Activated CD4-positive, alpha-beta T cell treated with anti-CD3 and anti-CD28 coated beads for 1 hour (primary cell): ENCODE measurements at places on chromosomes 16 and 17.

DNA sequence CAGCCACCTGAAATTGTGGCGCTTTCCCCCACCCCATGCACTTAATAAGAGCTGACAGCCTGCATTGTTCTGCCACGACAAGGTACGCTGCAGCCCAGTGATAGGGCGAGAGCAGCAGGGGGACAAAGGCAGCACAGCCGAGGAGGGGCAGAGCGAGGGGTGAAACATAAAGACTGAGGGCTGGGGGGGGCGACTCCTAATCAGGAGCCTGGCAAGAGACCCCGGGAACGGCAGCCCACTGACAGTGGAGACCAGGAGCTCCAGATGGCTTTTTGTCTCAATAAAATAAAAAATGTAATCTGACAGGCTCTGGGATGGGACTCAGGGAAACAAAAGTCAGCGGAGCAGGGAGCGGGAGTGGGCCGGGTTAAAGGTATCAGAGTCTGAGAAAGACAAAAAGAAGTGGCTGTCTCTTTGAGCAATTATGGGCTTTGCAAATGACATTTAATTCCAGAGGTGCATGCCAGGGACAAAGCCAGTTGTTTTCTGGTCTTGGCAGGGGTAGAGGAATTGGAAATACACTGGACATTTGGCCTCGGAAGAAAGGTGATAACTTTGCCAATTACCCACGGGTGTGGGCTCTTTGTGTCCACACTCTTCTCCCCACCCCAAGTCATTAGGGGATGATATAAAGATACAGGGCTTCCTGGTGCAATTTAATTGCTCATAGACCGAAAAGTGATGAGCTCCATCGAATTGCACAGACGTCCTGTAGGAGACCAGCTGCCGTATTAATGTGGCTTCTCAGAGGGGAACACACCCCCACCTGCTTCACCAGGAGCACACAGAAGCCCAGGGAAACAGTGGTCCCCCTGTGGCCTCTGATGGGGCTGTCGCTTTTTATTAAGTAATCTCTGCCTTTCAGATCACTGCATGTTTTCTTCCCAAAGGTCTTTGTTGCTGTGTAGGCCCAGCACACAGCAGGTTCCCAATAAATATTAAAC is 17.6 kb upstream of the CCDC182 start:
- DNase-seq, result no peak

DNA sequence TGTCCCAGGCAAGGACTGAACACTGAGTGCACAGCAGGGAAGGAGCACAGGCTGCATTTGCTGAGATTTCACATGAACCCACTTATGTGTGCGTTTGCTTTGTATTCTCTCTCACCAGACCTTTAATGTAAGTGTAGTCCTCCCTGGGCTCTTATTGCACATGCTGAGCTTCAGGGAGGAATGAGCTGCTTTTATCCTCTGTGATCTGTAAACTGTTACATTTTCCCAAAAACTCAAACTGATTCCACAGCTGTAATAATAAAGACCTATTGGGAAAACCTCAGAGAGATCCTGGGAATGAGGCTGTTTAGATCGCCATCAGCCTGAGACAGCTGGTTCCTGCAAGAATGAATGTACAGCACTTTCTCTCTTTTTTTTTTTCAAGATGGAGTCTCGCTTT is 53.6 kb upstream of the ADORA2B start:
- DNase-seq, result no peak

- DNase-seq, result no peak
Measured at GRCh38 chr16:56547949-56548567, 16.8 kb upstream of the MT4 start.

DNA sequence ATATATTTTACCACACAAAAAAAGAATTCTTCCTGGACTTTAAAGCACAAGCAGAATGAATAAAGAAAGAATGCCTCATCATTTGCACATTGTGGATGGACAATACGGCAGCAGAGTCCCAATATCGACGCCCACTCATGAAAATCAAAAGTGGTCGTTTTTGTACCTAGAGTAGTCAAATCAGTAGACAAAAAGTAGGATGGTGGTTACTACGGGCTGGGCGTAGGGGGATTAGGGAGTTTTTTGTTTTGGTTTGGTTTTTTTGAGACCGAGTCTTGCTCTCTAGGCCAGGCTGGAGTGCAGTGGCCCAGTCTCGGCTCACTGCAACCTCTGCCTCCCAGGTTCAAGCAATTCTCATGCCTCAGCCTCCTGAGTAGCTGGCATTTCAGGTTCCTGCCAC is 8.6 kb upstream of the CENPV start:
- DNase-seq, result no peak

DNA sequence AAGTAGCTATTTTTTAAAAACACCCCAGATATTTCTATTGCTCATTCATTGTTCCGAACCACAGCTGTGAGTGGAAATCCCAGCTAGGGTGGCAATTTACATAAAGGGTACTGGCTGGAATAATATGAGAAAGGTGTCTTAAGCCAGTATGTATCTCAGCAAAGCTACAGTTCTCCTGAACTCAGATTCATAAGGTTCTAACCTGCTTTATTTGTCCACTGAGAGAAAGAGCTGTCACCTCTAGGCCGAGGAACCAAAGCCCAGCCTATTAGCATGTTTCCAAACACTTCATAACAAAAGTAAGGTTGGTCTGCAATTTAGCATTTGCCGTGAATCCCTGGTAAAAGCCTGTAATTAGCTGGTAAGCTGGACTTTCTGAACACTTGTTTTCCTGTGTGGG is 57.0 kb upstream of the CLEC19A start:
- no peak for DNase-seq

- peak; percentile 35 for DNase-seq
Measured at GRCh38 chr17:1203111-1203966, 23.6 kb upstream of the ABR start.

DNA sequence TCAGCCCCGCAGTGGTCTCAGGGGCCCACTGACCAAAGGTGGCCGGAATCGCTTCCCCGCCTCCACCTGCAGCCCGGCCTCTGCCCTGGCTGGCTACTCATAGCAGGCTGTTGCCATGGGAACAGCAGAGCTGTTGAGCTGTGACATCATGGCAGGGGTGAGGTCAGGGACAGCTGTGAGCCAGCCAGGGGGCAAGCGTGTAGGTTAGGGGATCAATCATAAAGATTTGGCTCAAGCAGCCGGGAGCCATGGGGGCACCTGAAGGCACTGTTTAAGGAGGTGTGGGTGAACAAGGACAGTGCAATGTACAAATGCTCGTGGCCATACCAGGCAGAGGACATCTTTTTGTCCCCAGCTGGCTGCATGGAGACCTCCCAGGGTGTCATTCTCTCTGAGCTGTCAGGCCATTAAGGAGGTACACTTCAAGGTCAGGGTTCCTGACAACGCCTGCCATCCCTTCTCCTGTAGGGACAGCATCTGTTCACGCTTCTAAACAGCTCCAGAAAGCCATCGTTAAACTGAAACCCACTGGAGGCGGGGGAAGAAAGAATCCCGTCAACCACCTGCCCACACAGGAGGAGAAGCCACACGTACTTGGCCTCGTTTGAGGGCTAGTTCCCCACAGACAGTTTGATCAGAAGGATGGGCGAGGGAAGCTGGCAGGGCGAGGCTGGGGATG is at the start of gene CEP295NL:
Gene CEP295NL, minus strand, starts transcription at position 101 of the 679 bp plus-strand sequence. CDS start 1,373 bp downstream, outside the sequence.
- DNase-seq, result no peak

- no peak for DNase-seq
Measured at GRCh38 chr17:28720247-28720996, 637 bp downstream of the RPL23A start.

DNA sequence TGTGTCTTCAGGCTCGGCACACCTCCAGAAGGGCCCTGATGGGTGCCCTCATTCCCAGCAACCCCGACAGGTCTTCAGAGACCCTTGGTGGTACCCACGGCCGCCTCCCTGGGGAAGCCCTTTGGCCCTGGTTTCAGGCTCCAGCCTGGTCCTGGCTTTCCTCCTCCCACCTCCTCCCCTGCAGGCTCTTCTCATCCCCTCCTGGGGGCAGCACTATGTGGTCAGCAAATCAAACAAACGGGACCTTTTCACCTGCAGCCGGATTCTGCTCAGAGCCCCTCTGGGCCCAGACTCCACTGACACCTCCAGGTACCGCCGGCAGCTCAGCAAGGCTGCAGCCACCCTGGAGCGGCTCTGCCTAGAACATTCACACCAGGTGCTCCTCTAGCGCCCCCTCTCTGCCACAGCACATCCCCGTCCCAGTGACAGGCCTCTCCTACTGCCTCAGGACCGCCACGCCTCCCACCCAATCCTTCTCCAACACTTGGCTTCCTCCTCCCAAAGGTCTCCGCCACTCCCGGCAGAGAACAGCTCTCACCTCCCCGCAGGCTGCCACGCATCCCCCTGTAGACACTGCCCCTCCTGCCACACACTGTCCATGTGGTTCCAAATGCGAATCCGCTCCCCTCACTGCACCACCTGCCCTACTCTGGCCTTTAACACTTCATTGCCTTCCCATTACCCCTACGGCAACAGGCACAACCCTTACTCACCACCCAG is 12.0 kb downstream of the CORO7 start:
- DNase-seq, result no peak

DNA sequence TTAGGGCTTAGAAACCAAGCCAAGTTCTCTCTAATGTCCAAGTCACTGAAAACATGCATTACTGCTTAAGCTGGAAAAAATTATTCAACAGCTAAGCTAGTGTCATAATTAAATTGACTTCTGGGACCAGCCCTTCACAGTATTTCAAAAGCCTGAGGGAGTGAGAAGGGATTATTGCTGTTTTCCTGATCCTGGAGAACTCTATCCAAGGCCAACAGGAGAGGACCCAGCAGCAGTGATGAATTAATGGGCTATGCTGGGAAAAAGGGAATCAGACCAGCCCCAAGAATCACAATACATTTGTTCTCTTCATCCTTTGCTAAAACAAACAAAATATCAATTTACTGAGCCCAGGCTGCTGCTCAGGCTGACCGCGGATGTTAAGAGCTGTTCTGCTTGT is 34.5 kb upstream of the CLEC3A start:
- DNase-seq, result no peak

DNA sequence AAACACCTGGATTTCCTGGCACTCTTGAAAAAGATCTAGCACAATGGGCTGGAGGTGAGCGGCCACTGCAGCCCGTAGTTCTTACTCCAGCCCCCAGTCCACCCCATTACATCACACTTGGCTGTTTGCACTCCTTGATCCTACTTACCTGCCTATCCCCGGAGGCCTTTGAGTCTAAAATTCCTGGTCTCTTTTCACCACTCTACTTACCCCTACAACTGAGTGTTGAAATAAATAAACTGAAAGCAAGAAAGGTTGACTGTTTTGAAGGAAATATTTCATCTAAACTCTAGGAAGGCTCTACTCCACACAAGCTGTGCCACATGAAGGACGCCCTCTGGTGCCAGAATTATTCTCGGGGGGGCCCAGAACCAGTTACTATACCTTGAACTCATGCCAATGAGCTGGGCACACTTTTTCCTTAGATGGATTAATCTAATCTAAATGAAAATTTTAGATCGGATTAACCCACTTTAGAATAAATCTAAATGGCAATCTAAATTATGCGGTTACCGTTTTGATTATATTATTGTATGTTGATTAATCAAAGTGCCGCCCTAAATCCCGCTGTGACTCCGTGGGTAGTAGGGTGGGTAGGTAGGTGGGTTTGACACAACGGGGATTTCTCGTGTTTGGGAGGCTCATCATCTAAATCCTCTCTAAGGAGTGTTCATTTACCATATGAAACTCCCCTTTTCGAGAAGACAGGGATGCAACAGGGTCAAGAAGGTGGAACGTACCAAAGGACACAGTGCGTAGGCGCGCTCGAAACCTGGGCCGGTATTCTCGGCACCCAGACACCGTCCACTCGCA is 651 bp upstream of the EIF1 start:
- no peak for DNase-seq

DNA sequence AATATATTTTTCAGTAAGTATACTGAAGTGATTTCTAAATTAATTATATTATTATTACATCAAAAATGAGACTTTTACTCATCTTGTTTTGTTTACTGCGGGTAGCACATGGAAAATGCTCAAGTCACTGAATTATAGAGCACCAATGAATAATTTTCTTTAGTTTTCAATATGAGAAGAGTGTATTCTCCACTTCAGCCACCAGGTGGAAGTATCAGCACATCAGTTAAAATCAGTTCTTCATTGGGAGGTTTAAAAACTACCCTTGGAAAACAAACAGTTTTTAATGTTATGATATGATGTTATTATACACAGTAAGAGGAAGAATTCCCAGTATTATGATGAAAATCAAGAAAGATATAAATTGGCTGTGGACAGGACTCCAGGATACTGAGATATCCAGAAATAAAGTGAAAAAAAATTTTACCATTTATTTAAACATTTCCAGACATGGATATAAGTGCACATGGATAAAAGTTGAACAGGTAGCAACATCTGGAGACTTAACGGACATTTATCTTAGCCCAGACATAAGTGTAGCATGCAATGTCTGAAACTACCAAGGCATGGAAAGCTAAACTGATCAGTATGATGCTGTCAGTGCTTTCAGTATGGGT is 467.3 kb downstream of the KCNJ2 start:
- DNase-seq, result no peak

GRCh38 chr17:13350466-13350865 is 251.3 kb downstream of the HS3ST3A1 start:
- DNase-seq, result no peak

DNA sequence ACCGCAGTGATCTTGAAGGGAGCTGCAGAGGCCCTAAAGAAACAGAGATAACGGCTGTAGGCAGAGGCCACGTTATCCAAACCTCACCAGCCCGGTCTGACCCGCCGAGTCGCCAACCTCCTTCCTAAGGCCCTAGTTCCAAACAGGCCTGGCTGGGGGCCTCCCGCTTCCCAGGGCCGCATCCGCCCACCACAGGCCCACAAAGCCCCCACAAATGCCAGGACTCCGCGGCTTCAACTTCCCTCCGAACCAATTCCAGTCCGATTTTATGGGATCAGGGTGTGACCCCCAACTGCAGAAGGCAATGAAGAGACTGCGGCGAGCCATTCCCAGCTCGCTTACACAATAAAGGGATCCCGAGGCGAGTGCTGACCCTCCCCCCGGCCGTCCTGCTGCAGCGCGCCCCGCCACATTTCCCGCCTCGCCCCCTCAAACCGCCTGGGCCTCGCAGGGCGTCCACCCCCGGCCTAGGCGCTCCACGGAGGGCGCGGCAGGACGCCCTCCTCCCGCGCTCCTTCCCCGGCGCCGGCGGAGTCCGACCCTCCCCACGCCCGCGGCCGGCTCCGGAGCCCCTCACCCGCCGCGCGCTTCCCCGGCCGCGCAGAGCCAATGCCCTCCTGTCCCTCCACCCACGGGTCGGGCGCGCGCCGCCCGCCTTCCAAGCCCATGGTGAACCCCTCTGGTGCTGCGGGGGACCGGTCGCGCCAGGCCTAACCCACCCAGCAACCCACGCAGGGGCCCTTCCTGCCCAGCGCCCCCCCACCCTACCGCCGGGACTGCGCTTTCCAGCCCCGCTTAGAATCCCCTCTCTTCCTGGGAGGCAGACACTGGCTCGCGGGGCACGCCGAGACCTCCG is 926 bp downstream of the MYH10 start:
- DNase-seq, result no peak
